A549 treated with RU486 at 1 μM for 4 hours (cell line): ENCODE measurements at places on chromosomes 11 and 22. TPM values are rescaled to one million over a fixed set of nuclear protein-coding genes. Genes with fewer than 3 reads are reported as not detected.

Gene CARNS1
- total RNA-seq: 0.08 to 0.20 TPM (median 0.13 TPM) in 5 replicates

Gene SESN3
- 0.07 to 0.16 TPM (median 0.09 TPM) in 4 of 5 replicates, not detected in the other for total RNA-seq

Gene TESMIN
- 3.6 to 7.0 TPM (median 4.8 TPM) in 5 replicates for total RNA-seq

Gene BRSK2
- total RNA-seq: 5.1 to 8.3 TPM (median 6.4 TPM) in 5 replicates

Gene RASL10A
- total RNA-seq: 0.16 to 0.35 TPM (median 0.16 TPM) in 3 of 5 replicates, not detected in the others

Gene RAG2
- total RNA-seq: not detected in 5 replicates

Gene DDI1
- total RNA-seq: not detected in 5 replicates

Gene WT1
- 4.9 to 6.5 TPM (median 6.4 TPM) in 5 replicates for total RNA-seq

Gene IFITM10
- 1.0 to 1.4 TPM (median 1.1 TPM) in 5 replicates for total RNA-seq

Gene OR52M1
- not detected in 5 replicates for total RNA-seq

Gene KRTAP5-11
- total RNA-seq: not detected in 5 replicates

Gene SOX6
- total RNA-seq: 0.11 to 0.15 TPM (median 0.15 TPM) in 3 of 5 replicates, not detected in the others

Gene WBP2NL
- total RNA-seq: 0.06 to 0.14 TPM in 2 of 5 replicates, not detected in the others

Gene RASGRP2
- total RNA-seq: 0.41 to 1.5 TPM (median 1.2 TPM) in 5 replicates
